Large intestine (tissue), 12 donors: ENCODE measurements at places on chromosomes 12 and 14. TPM values are rescaled to one million over a fixed set of nuclear protein-coding genes. Genes with fewer than 3 reads are reported as not detected.

- no peak for DNase-seq
- H3K4me3 ChIP-seq: no peak overlapping the region
- no peaks in the 10 kb centered on the region for H3K4me1 ChIP-seq
- H3K36me3 ChIP-seq: no peaks in the 10 kb centered on the region
These were observed 99.8 kb upstream of the RESF1 start for GRCh38 chr12:31859232-31859977.

GRCh38 chr12:67893022-67893580 lies 96.1 kb upstream of the IFNG-AS1 start:
- no peaks in the 10 kb centered on the region for H3K27me3 ChIP-seq
- no peak for DNase-seq
- H3K4me1 ChIP-seq: peaks cover 2% of the 10 kb centered on the region

GYS2 gene
- polyA plus RNA-seq: 0.03 TPM

DNA sequence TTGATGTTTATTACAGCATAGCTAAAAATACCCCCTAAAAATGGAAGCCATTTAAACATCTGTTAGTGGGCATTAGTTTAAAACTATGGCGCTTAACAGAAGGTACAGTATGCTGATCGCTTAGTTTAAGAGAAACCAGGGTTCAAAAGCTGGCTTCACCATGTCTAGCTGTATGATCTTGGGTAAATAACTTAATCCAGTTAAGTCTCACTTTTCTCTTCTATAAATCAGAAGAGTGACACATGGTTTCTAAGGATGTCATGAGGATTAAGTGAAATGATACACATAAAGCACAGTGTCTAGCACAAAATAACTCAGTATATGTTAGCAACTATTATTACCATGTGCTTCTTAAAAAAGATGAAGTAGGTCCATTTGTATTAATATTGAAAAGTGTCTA lies 38.7 kb downstream of the STK38L start:
- no peaks in the 10 kb centered on the region for H3K27me3 ChIP-seq
- no peaks in the 10 kb centered on the region for H3K36me3 ChIP-seq
- no peak for DNase-seq
- H3K4me3 ChIP-seq: no peak overlapping the region
- H3K4me1 ChIP-seq: peaks cover 20% of the 10 kb centered on the region
- no peak overlapping the region for H3K27ac ChIP-seq

DNA sequence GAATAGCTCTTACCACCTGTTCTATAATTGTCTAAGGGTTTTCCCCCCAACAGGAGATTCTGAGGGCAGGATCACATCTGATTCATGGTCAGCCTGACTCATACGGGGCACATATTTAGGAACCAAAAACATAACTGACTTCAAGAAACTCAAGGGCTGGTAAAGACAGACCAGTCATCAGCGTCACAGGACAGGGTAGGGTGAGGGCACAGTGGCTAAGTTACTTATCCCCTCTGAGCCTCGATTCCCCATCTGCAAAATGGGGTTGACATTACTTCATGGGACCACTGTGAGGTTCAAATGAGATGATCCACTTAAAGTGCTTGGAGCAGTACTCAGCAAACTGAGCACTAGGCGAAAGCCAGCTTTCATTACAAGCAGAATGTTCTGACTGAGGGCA lies 606 bp downstream of the CINP start:
- peaks cover 17% of the 10 kb centered on the region for H3K4me1 ChIP-seq
- H3K27ac ChIP-seq: peak overlapping the region; percentile 85
- H3K36me3 ChIP-seq: peaks cover 18% of the 10 kb centered on the region
- H3K4me3 ChIP-seq: peak overlapping the region; percentile 92
- no peaks in the 10 kb centered on the region for H3K27me3 ChIP-seq

- H3K4me1 ChIP-seq: peaks cover 1% of the 10 kb centered on the region
- H3K36me3 ChIP-seq: no peaks in the 10 kb centered on the region
- no peak overlapping the region for H3K27ac ChIP-seq
These were observed 6.7 kb upstream of the NCOR2 start for GRCh38 chr12:124573839-124574786.
